ENCODE measurements at places on chromosomes 2 and 18. TPM values are rescaled to one million over a fixed set of nuclear protein-coding genes. Genes with fewer than 3 reads are reported as not detected.

The NOSTRIN gene
- not detected for total RNA-seq

The LYG2 gene
- not detected for total RNA-seq

The SERPINB11 gene
- not detected for total RNA-seq

The RIT2 gene
- total RNA-seq = not detected

The POTEI gene
- total RNA-seq = not detected

The GKN2 gene
- not detected for total RNA-seq

The IL36RN gene
- total RNA-seq = not detected

The UGT1A5 gene
- not detected for total RNA-seq

The KCNJ3 gene
- not detected for total RNA-seq

The TFPI gene
- total RNA-seq = not detected

The SERPINB4 gene
- total RNA-seq = not detected

The SFT2D3 gene
- 4.4 TPM for total RNA-seq

The ZSCAN30 gene
- 12.5 TPM for total RNA-seq

The SLC8A1 gene
- total RNA-seq = 1.9 TPM

The POTEJ gene
- total RNA-seq = not detected

The C2orf92 gene
- total RNA-seq = 10.4 TPM

The EPHA4 gene
- total RNA-seq = 7.0 TPM

The OSBPL1A gene
- 0.68 TPM for total RNA-seq

The C2orf49 gene
- total RNA-seq = 18.6 TPM

The TMEM198 gene
- 0.77 TPM for total RNA-seq

The HOXD13 gene
- not detected for total RNA-seq

The ALLC gene
- not detected for total RNA-seq

The PJVK gene
- total RNA-seq = 2.3 TPM

The AKAIN1 gene
- total RNA-seq = not detected

The KCNIP3 gene
- not detected for total RNA-seq

The PUM2 gene
- 129 TPM for total RNA-seq

The ALPP gene
- not detected for total RNA-seq

The SLC16A14 gene
- total RNA-seq = 1.5 TPM

The DLX1 gene
- total RNA-seq = not detected

The FOXI3 gene
- not detected for total RNA-seq

The ALK gene
- not detected for total RNA-seq

The ABCG8 gene
- total RNA-seq = not detected

The RTTN gene
- 30.6 TPM for total RNA-seq

The PRKAG3 gene
- not detected for total RNA-seq

The CNRIP1 gene
- not detected for total RNA-seq

The HMSD gene
- 1.2 TPM for total RNA-seq

The DYSF gene
- not detected for total RNA-seq

The IL1A gene
- total RNA-seq = 0.73 TPM

The SH3BP4 gene
- total RNA-seq = not detected

The CRYBA2 gene
- total RNA-seq = not detected

The AOX1 gene
- not detected for total RNA-seq

Data from T-helper 2 cell treated with Interferon-gamma antibody and Interleukin-4, amounts not matched to agents 100 ng/mL and 5 ng/mL, for 36 hours (primary cell).